ENCODE measurements at places on chromosomes 13 and 19. TPM values are rescaled to one million over a fixed set of nuclear protein-coding genes. Genes with fewer than 3 reads are reported as not detected.
A peak's percentile ranks its signal among the peaks of the same experiment; 100 is the strongest.

Gene TLE2
- total RNA-seq, result not detected

Gene KIR2DL3
- not detected for total RNA-seq

Gene ALDH16A1
- 83.3 TPM for total RNA-seq

Gene IGSF23
- not detected for total RNA-seq

Gene MTMR6
- 10.1 TPM for total RNA-seq

Gene OR7C1
- not detected for total RNA-seq

Gene LRP3
- not detected for total RNA-seq

Gene RUBCNL
- total RNA-seq, result 0.14 TPM

Gene ZNF433
- 6.0 TPM for total RNA-seq

Gene TMEM59L
- 2.5 TPM for total RNA-seq

Gene CRX
- total RNA-seq, result not detected

Gene LENG9
- total RNA-seq, result 5.0 TPM

Gene HPN
- total RNA-seq, result 0.11 TPM

Gene SIGLEC5
- total RNA-seq, result not detected

Gene GIPC1
- 4.6 TPM for total RNA-seq

- H3K36me3 ChIP-seq, result no peaks in the 10 kb centered on the region
- no peaks in the 10 kb centered on the region for H3K27me3 ChIP-seq
- DNase-seq, result no peak
- H3K4me1 ChIP-seq, result no peaks in the 10 kb centered on the region
Measured at GRCh38 chr13:104782741-104783140, 1716.5 kb upstream of the SLC10A2 start.

- no peaks in the 10 kb centered on the region for H3K27me3 ChIP-seq
- no peak overlapping the region for H3K27ac ChIP-seq
- H3K36me3 ChIP-seq, result no peaks in the 10 kb centered on the region
- H3K4me3 ChIP-seq, result no peak overlapping the region
- H3K4me1 ChIP-seq, result no peaks in the 10 kb centered on the region
- no peak for DNase-seq
Measured at GRCh38 chr19:31280287-31281006, 68.8 kb downstream of the TSHZ3 start.

DNA sequence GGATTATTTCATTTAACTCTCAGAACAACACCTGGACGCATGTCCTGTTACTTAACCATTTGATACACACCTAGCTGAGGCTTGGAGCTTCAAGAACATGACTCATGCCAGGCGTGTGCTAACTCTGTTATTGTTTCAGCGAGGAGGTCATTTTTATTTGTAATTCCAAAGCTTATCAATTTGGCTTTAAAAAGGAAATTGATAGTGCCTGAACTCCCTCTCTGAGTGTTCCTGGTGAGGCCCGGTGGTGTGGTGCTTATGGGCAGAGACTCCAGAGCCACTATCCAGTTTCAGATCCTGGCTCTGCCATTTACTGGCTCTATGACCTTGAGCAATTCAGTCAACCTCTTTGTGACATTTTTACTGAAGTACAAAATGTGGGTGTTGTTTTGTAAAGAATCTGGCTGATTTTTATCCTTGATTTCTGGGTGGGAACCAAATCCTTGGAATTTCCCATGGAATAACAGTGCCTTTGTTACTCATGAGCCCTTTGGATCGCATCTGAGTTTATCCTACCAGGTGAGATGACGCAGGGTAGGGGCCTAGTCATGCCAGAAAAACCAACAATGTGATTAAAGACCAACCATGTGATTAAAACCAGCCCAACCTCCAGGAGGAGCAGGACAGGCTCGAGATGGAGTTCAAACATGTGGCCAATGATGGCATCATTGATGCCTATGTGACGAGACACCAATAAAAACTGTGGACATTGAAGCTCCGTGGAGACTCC is 198.8 kb downstream of the MYO16 start:
- H3K4me1 ChIP-seq, result no peaks in the 10 kb centered on the region
- no peak overlapping the region for H3K4me3 ChIP-seq
- H3K27me3 ChIP-seq, result no peaks in the 10 kb centered on the region
- no peaks in the 10 kb centered on the region for H3K36me3 ChIP-seq

DNA sequence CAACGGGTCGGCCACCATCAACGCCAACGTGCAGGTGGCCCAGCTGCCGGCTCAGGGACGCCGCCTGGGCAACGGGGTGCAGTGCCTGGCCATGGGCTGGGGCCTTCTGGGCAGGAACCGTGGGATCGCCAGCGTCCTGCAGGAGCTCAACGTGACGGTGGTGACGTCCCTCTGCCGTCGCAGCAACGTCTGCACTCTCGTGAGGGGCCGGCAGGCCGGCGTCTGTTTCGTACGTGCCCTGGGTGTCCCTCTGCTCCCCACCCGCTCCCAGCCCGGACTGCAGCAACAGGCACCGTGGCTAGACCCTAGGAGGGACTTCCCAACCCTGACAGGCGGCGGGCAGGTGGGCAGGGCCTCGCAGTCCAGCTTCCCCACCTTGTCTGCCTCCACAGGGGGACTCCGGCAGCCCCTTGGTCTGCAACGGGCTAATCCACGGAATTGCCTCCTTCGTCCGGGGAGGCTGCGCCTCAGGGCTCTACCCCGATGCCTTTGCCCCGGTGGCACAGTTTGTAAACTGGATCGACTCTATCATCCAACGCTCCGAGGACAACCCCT is 3.5 kb downstream of the ELANE start:
- H3K4me1 ChIP-seq, result 0 out of 2 replicates have a peak, but pooled peaks cover 1% of the 10 kb centered on the region
- DNase-seq, result no peak
- no peak overlapping the region for H3K27ac ChIP-seq
- no peaks in the 10 kb centered on the region for H3K36me3 ChIP-seq

DNA sequence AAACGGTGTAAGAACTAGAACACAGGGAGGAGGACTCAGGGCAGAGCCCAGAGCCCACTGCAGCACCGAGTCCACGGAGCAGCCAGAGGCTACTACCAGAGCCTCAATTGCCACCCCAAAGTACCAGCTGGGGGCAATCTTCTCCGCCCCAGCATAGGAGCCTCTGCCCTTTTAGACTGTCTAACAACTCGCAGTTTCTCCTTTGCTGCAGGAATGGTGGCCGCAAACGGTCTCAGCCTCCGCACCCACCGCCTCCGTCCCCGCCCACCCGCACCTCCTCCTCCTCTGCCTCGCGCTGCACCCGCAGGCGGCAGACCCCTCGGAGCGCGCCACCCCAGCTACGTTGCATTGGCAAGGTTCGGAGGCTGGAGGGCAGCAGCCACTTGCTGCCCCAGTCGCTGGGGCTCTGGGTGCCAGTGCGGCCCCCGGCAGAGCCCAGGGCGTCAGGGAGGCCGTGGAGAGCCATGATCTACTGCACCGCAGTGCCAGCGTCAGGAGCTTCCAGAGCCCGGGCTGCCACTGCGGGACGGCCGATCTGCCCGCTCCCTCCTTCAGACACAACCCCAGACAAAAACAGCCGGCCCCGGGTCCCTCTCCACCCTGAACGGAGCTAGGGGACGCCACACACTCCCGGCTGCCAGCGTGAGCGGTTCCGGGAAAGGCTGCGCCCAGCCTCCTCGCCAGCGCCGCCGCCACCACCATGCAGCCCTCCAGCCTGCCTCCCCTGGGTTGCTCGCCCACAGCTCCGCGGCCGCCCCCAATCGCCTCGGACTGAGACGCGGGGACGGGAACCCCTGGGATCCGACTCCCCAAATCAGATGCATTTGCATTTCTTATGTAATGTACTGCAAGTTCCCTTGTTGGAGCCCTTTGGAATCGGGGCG is 1.8 kb downstream of the FGF14 start:
- H3K4me1 ChIP-seq, result no peaks in the 10 kb centered on the region
- H3K4me3 ChIP-seq, result no peak overlapping the region
- DNase-seq, result no peak
- no peaks in the 10 kb centered on the region for H3K36me3 ChIP-seq

- no peak for DNase-seq
- H3K4me1 ChIP-seq, result no peaks in the 10 kb centered on the region
- no peaks in the 10 kb centered on the region for H3K36me3 ChIP-seq
- no peak overlapping the region for H3K27ac ChIP-seq
- no peak overlapping the region for H3K4me3 ChIP-seq
Measured at GRCh38 chr13:44311011-44311780, 62.4 kb upstream of the SERP2 start.

DNA sequence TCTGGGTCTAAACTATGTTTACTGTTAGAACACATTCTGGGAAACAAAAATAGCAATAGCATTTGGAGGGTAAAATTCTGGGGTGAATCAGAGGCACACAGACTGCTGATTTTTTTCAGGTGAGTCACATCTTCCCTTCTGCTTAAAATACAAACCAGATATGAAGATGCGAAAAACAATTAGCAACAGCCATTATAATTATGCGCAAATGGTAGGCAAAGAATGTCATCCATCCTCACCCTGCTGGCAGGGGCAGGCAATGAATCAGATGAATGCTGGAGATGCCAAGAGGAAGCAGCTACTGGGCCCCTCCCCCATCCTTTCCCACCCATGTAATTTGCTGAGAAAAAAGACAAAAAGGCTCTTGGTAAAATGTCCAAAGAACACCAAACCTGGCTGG is 282.9 kb downstream of the KLF5 start:
- no peak for DNase-seq
- no peak overlapping the region for H3K4me3 ChIP-seq
- no peaks in the 10 kb centered on the region for H3K4me1 ChIP-seq
- no peaks in the 10 kb centered on the region for H3K36me3 ChIP-seq

- H3K27me3 ChIP-seq, result no peaks in the 10 kb centered on the region
- H3K36me3 ChIP-seq, result peaks cover 3% of the 10 kb centered on the region
- H3K27ac ChIP-seq, result no peak overlapping the region
- DNase-seq, result no peak
Measured at GRCh38 chr19:45784096-45784495, 1.8 kb upstream of the DMPK start.

- peak; percentile 51 for DNase-seq
- H3K36me3 ChIP-seq, result no peaks in the 10 kb centered on the region
- H3K27me3 ChIP-seq, result no peaks in the 10 kb centered on the region
- H3K27ac ChIP-seq, result peak overlapping the region; percentile 55
Measured at GRCh38 chr19:45729800-45730290, 851 bp downstream of the FBXO46 start.

GRCh38 chr13:57137585-57137984 is 3.1 kb upstream of the PRR20A start:
- no peak overlapping the region for H3K27ac ChIP-seq
- no peak for DNase-seq
- no peaks in the 10 kb centered on the region for H3K27me3 ChIP-seq
- H3K4me3 ChIP-seq, result no peak overlapping the region

DNA sequence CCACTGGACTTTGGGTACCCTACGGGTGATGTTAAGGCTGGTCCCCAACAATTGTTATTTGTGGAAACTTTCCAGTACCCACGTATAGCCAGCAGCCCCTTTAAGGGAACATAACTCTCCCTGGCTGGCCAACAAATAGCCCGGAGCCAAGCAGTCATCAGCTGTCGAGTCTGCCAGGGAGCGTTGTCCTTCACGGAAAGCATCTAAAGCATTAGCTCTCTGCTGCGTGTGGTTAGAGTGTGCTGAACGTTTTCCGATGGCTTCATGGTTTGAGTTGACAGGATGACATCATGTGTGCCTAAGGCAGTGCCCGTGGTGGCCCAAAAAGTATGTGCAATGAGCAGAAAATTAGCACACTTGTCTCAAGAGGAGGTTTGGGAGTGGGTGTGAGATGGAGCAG is 3.3 kb upstream of the ZNF556 start:
- H3K4me3 ChIP-seq, result no peak overlapping the region
- H3K4me1 ChIP-seq, result no peaks in the 10 kb centered on the region
- H3K27me3 ChIP-seq, result no peaks in the 10 kb centered on the region

- no peak overlapping the region for H3K27ac ChIP-seq
- no peaks in the 10 kb centered on the region for H3K27me3 ChIP-seq
- no peak for DNase-seq
- no peaks in the 10 kb centered on the region for H3K36me3 ChIP-seq
- no peak overlapping the region for H3K4me3 ChIP-seq
Measured at GRCh38 chr13:34667286-34668218, 274.5 kb upstream of the NBEA start.

DNA sequence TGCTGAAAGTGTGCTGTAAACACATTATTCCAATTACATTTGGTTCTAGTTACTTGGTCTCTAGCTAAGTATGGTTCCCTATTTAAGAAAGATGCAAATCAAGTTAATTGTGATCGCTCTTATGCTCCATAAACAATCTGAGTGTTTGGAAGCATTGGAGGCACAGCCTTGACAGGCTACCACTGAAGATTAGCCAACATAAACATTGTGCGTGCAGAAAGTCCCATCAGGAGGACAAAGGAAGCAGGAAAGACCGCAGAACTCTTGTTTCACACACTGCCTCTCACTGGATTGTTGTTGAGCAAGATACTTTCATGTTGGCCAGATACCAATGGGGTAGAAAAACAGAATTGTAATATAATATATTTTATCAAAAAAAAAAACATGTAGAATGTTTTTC is 814.4 kb downstream of the EFNB2 start:
- DNase-seq, result no peak
- no peaks in the 10 kb centered on the region for H3K27me3 ChIP-seq
- H3K27ac ChIP-seq, result no peak overlapping the region
- no peak overlapping the region for H3K4me3 ChIP-seq
- no peaks in the 10 kb centered on the region for H3K36me3 ChIP-seq

- H3K27ac ChIP-seq, result peak overlapping the region; percentile 66
- H3K4me1 ChIP-seq, result peaks cover 76% of the 10 kb centered on the region
- H3K4me3 ChIP-seq, result peak overlapping the region; percentile 45
- H3K36me3 ChIP-seq, result no peaks in the 10 kb centered on the region
Measured at GRCh38 chr19:30428092-30428680, 56.0 kb downstream of the ZNF536 start.

DNA sequence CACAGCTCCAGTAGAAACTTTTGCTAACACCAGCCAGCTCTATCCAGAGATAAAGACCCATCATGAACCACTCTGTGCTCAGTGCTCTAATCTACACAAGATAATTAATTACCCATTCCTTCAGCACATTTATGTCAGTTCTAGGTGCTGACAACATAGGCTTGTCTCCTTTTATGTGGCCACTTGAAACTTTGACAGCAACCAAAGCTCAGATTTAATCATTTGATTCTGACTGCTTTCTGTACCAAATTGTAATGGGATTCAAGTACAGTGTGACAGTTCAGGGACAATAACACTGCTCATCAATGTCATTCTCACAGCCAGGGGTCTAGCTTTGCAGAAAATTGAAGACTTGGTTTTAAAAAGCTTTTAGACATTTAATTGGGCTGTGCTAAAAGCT is 266.6 kb downstream of the KCTD12 start:
- peak; percentile 0 for DNase-seq
- no peaks in the 10 kb centered on the region for H3K27me3 ChIP-seq
- no peaks in the 10 kb centered on the region for H3K36me3 ChIP-seq
- no peak overlapping the region for H3K27ac ChIP-seq

GRCh38 chr13:35475212-35475959 is 1.1 kb downstream of the MAB21L1 start:
- H3K36me3 ChIP-seq, result no peaks in the 10 kb centered on the region
- DNase-seq, result peak; percentile 60
- H3K4me1 ChIP-seq, result peaks cover 45% of the 10 kb centered on the region
- H3K4me3 ChIP-seq, result peak overlapping the region; percentile 71
- no peaks in the 10 kb centered on the region for H3K27me3 ChIP-seq
- H3K27ac ChIP-seq, result no peak overlapping the region

DNA sequence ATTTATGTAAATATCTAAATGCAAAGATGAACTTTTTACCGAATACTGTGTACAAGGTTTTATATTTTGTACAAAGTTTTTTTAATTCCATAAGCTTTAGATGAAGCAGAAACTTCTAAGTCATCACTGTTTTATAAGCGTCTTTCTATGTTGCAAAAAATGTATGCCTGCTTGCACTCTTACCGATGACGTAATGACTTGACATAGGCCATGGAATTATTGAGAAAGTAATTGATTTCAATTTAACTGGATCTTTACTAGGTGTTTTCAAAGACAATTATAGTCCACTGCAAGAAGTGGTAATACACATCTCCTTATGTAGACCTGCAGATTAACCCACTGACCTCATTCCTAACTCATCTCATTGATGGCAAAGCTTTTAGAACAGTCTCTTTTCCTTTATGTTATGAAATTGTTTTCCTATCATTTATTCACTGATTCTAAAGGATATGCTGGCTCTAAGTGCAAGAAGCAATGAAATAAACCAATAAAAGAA is 10.4 kb downstream of the DACH1 start:
- H3K36me3 ChIP-seq, result no peaks in the 10 kb centered on the region
- H3K4me3 ChIP-seq, result no peak overlapping the region
- DNase-seq, result no peak
- no peaks in the 10 kb centered on the region for H3K4me1 ChIP-seq
- H3K27ac ChIP-seq, result no peak overlapping the region

Data from Karpas-422 (cell line).